GM18507 (cell line): ENCODE measurements at places on chromosomes 1 and 21.

GRCh38 chr1:248804771-248805681, 20.7 kb downstream of the SH3BP5L start:
- DNase-seq, result peak; percentile 39

GRCh38 chr1:244255426-244255965, 196.2 kb downstream of the ADSS2 start:
- no peak for DNase-seq

DNA sequence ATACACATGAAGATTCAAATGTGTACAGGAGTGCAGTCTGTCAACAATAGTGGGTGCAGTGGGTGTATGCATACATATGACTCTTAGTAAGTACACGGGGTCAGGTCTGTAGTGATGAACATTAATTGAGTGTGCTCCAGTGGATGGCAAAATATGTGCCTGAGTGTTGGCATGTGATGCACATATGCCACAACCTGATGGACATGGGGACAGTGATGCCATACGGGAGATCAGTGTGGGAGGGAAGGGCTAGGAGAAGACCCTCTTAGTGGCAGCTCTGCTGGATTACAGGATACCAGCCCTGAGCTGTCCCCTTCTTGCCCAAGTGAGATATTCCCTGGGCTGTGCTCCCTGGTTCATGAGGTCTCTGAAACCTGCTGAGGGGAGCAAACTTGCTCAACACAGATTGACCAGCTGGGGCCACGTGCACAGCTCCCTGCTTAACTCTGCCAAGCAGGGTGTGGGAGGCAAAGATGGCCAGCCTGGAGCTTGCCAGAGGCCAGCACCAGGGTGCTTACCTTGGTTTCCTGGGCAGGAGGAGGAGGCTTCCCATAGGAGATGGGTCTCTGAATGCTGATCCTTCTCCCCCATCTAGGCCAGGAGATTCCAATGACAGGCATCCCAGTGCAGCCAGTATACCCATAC, 2.2 kb downstream of the SHISA4 start:
- DNase-seq, result no peak

DNA sequence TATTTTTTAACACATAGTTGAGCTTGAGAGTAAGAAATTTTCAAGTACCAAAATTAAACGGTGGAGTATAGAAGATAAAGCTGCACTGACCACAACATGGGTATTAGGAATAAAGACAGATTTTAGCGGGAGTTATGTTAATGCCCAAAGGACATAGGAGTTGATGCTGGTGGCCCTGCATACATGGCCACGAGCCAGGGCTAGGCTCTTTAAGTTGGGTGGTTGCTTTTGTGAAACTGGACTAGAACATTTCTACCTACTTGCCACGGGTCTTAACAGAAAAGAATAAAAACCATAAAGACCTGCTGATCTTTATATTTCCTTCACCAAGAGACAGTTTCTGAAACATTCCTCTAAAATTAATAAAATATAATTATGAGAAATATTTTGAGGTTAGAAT, 14.9 kb downstream of the EDEM3 start:
- DNase-seq, result no peak
